ENCODE measurements at places on chromosomes 7 and 10.

- no peak for DNase-seq
Observed at GRCh38 chr10:34444223-34445183, 370.6 kb downstream of the PARD3 start.

DNA sequence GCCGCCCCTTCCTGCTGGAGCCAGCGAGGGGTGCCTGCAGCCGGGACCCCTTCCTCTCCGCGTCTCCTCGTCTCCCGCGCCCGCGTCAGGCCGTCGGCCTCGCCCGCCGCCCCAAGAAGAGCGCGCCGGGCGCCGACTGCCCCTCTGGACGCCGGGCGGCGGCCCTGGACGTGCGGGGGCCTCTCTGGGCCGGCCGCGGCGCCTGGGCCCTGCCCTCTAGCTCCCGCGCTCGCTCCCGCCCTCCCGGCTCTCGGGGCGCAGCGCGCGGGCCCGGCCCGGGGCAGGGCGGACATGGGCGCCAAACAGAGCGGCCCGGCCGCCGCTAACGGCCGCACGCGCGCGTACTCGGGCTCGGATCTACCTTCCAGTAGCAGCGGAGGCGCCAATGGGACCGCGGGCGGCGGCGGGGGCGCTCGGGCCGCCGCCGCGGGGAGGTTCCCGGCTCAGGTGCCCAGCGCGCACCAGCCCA lies 704 bp downstream of the ZNRF2 start:
- peak; percentile 13 for DNase-seq

GRCh38 chr10:61904733-61905725 lies 3.5 kb downstream of the ARID5B start:
- peak; percentile 81 for DNase-seq

- no peak for DNase-seq
Observed at GRCh38 chr10:114616516-114616915, 41.6 kb downstream of the ABLIM1 start.

- no peak for DNase-seq
Observed at GRCh38 chr10:124589491-124590041, 127.9 kb downstream of the LHPP start.

GRCh38 chr10:112335868-112336265 lies 38.0 kb upstream of the ACSL5 start:
- no peak for DNase-seq

DNA sequence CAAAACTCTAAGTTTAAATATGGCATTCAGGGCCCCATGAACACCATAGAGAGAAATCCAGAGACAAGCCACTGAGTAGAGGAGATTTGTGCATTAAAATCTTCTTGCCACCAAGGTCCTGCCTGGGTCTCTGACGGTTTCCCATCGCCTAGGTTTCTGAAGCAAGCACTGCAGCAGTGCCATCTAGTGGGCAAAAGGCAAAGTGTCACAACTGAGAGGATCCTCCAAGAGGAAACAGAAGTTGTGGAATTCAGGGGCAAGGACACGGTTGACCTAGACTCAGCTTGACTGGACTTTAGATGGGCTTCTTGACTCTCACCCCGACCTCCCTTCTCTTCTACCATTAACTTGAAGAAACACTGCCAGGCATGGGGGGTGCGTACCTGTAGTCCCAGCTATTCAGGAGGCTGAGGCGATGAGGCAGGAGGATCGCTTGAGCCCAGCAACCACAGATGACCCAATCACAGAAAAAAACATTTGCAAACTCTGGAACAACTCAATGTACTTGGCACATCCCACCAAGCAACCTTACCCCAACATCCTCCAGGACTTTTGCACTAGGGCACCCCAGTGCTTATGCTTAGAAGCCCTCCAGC lies 604.1 kb downstream of the GALNT17 start:
- peak; percentile 52 for DNase-seq

Measured in fibroblast of skin of right quadriceps (primary cell).